Left ventricle myocardium superior (tissue), 1 donor: ENCODE measurements at places on chromosomes 4 and X.

- no peak for DNase-seq
These were observed 109.9 kb downstream of the DLG3 start for GRCh38 chrX:70554523-70554922.

DNA sequence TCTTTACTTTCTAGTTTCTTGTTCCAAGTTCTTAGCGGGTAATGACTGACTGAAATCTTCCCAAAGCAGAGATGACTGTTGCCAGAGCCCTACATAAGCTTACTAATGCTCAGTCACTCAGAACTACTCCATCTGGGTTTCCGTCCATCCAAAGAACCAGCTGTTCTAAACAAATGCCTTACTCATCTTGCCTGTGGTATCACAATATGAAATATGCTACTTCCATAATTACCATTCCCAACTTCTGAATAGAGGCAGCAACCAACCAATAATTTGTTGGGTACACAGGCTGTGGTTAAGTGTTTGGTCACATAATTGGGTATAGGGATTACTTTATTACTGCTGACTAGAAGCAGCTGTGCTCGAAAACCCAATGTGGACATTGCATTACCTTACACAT lies 930.2 kb upstream of the DIAPH2 start:
- no peak for DNase-seq

DNA sequence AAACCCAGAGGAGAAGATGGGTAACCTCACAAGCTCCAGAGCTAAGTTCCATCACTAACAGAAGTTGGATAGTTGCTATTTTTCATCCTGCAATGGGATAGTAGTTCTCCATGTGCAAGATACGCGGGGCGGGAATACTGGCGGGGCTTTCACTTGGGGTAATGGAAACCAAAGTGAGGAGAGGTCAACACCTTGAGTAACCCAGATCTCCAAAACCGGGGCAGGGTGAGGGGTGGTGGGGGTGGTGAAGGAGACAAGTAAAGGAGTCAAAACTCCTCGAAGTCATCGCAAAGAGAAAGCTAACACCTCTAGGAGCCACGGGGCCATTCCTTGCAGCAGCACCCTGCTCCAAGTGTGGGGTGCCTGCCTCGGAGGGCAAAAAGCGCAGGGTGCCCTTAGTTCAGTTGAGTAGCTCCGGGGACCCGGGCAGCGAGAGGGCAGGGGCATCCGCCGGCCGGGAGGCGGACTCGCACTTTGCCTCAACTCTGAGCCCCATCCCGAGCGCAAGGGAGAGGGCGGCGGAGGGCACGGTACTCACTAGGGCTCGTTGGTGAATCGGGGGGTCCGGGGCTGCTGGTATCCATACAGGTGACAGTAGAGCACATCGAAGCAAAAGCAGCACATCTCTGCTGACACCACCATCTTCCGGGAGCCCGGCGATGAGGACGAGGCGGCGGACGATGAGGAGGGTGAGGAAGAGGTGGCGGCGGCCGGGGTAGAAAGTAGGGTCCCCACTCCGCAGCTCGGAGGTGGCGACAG lies 645 bp downstream of the AMMECR1 start:
- DNase-seq, result peak; percentile 33

DNA sequence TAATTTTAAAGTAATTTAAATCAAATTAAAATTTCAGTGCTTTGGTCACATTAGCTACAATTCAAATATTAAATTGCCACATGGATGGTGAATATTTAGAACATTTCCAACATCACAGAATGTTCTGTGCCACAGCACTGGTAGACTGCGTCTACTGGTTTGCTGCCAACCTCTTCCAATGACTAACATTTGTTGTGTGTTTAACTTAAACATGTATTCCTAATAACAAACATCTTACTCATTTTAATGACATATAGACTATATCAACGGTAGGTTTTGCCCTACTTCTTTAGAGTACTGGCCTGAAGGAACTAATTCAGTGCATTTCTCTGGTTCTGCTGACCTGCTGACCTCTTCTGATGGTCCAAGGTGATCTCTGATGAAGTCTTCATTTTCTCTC lies 157.6 kb downstream of the DCK start:
- no peak for DNase-seq

- DNase-seq, result no peak
These were observed 807 bp downstream of the SEL1L3 start for GRCh38 chr4:25861951-25862410.

DNA sequence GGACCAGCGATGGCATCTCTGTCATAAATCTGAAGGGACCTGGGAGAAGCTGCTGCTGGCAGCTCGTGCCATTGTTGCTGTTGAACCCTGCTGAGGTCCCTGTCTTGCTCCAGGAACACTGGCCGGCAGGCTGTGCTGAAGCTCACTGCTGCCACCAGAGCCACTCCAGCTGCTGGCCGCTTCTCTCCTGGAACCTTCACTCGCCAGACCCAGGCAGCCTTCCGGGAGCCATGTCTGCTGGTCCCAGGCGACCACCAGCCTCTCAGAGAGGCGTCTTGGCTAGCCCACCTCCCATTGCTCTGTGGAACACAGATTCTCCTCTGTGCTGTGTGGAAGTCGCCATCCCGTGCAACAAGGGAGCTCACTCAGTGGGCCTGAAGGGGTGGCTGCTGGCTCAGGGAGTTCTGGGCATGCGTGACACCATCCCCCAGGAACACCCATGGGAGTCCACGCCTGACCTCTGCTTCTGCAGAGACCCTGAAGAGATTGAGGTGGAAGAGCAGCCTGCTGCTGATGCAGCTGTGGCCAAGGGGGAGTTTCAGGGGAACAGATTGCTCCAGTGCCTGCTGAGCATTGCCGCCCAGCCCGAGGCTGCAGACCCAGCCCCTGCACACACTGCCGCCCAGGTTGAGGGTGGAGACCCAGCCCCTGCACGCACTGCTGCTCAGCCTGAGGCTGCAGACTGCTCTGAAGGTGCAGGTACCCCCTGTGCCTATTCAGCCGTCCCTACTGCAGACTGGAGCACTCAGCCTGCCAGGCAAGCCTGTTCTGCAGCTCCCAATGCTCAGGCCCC lies 33.1 kb upstream of the CYP4V2 start:
- DNase-seq, result no peak

DNA sequence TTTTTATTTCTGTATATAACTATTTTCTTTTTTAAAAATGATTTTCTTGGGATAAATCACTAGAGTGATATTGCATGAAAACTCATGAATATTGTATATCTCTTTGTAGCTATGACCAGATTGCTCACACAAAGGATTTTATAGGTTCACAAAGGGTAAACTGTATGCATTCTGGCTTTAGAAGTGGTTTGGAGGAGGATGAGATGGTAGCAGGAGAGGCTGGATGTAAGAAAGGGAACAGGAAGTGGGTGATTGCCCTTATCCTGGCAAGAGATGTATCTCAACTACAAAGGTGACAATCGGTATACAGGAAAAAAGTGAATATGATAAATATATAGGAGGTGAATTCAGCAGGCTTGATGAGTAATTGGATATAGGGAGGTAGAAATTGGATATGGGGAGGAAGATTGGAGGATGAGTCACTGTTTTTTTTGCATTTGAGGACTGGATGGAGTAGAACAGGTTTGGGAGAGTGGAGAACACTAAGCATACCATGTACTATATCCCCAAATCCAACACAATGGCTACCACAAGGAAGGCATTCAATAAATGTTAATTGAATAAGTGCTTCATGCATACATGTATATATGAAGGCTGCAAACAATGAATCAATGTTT lies 9.9 kb downstream of the FGG start:
- no peak for DNase-seq

- DNase-seq, result no peak
These were observed 18.2 kb downstream of the PRDM8 start for GRCh38 chr4:80215449-80216052.
